G401 (cell line): ENCODE measurements at places on chromosomes 4 and X. TPM values are rescaled to one million over a fixed set of nuclear protein-coding genes. Genes with fewer than 3 reads are reported as not detected.
A peak's percentile ranks its signal among the peaks of the same experiment; 100 is the strongest.

GRCh38 chrX:5775846-5776430 is 452.7 kb downstream of the NLGN4X start:
- DNase-seq, result no peak

DNA sequence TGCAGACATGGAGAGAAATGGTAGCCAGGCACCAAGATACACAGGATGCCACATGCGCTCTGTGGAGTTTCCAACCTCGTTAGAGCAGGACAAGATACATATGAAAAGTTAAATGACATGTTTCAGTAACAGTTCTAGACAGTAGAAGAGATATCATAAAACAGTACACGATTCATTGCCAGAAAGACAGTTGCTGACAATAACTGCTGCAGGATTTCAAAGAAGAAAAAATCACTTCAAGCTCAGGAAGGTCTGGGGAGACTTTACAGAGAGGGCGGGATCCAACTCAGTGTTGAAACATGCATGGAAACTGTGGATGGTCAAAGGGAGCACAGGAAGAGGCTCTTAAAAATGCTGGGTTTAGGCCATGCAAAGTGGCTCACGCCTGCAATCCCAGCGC is 31.0 kb downstream of the DCTD start:
- DNase-seq, result no peak

DNA sequence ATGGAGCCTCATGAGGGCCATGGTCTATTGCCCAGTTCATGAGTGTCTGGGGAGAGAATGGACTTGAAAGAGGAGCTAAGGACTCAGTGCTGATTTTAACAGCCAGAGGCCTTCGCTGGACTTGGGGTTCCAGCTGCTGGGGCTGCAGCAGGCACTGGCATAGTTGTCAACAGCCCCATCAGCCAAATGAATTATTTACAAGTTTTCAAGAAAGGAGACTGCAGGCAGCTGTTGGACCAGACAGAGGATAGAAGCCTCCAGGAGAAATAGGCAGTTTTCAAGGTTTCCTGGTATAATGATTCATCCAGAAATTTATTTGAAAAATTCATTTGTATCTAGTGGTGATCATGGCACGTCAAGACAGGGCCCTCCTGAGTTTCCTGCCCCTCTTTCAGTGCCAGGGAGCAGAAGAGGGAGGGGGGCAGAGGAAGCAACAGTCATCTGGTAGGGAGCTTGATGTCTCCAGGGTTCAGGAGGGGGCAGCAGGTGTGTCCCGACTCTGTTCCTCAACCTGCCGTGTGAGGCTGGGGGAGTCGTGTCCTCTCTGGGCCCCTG is 63.1 kb upstream of the GPR78 start:
- DNase-seq, result no peak

DNA sequence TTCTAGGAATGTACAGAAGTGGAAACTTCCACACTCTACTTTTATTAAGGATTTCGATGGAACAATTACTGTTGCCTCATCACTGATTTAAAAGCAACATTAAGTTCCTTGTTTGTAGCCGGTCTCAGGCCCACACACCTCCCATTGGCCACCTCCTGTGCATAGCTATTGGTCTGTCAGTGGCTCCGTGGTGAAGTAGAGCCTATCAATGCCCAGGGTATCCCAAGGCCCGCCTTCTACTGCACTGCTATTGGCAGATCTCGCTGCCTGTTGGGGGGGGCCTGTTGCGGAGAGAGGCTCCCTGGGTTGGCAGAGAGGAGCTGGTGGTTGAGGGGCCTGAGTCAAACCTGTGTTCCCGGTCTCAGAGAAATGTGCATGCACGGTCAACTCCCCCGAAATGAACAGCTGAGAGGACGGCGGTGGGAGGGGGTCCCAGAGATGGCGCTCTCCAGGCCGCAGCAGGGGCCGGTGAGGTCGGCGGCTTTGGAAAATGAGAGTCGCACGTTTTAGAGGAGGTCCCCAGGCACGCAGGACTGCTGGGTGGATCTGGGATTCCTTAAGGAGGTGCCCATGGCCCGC is 4.9 kb upstream of the ARAF start:
- DNase-seq, result peak; percentile 96

DNA sequence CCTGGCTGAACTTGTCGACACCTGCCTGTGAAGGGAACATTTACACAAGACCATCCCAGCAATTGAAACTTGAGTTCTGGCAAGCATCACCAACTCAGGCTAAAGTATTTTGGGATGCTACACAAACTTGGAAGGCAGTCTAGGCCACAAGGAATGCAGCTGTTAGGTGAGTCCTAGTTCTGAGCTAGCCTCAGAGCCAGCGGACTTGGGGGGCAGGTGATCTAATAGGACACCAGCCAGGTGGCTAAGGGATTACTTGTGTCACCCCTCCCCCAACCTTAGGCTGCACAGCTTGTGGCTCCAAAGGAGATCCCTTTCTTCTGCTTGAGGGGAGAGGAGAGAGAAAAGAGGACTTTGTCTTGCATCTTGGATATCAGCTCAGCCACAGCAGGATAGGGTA is 62.3 kb upstream of the DKK2 start:
- no peak for DNase-seq

DNA sequence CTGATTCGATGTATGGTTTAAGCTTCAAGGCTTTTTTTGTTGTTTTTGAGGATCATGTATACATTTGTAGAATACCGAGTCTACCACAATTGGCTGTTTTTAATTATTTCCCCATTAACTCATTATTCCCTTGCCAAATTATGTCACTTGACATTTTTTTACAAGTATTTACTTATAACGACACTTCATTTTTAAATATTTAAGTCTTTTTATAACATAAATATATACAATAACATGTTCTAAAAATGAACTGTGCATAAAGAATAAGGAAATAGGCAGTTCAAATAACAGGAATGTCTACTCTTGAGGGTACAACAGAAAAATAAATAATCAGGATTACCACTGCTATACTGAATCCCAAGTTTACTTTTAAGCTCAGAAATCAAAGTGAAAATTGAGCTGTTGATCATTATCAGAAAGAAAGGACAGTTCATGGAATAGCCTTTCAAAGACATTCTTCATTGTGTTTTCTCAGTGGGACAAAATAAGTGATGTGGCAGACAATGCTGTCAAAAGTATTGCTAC is 627.5 kb downstream of the PCDH19 start:
- no peak for DNase-seq

DNA sequence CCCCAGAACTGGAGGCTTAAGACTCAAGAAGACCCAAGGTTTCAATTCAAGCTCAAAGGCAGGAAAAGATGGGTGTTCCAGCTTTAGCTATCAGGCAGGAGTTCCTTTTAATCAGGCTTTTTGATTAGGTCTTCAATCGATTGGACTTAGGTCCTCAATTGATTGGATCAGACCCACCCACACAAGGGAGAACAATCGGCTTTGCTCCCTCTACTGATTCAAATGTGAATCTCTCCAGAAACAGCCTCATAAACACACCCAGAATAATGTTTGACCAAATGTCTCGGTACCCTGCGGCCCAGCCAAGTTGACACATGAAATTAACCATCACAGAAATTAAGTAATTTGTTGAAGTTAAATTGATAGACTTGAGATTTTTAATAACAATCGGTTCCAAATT is 917.1 kb upstream of the FTHL17 start:
- DNase-seq, result no peak

- no peak for DNase-seq
Observed at GRCh38 chrX:65900850-65901844, 138.7 kb downstream of the VSIG4 start.

DNA sequence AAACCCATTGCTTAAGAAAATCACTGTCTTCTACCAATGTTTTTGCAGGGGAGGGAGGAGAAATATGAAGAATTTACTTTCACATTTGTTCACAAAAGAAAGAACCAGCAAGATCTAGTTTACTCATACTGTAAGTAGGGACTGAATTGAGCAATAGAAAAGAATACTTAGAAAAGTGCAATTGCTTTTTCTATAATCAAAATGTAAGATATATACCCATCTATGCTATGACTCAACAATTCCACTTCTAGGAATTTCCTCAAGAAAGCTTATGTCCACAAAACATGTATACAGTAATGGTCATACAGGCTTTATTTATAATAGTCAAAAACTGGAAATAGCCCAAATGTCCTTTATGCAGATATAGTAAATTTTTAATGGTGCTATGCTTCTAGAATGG is 196.4 kb downstream of the LRBA start:
- DNase-seq, result no peak

- DNase-seq, result peak; percentile 23
Observed at GRCh38 chr4:122798101-122798500, 28.5 kb upstream of the FGF2 start.

- DNase-seq, result no peak
Observed at GRCh38 chrX:108696690-108697089, 39.7 kb downstream of the IRS4 start.

GRCh38 chr4:70002507-70002906 is 6.7 kb downstream of the STATH start:
- no peak for DNase-seq

GRCh38 chr4:88335092-88335665 is 43.5 kb upstream of the HERC6 start:
- DNase-seq, result no peak

DNA sequence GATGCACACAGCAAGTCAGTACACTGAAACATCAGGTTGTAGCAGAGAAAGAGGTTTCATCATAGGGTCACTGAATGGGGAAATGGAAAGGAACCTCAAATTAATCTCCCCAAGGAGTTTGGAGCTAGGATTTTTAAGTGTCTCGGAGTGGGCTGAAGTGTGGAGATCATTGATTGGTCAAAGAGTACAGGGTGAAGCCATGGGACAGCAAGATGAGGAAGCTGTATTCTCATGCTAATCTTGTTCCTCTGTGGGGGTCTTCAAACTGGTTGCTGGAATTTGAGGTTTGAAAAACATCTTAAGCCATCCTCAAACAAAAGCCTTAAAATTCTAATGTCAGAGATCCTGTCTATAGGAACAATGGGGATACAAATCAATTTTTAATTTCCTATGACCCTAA is 78.8 kb upstream of the TEX13A start:
- no peak for DNase-seq

DNA sequence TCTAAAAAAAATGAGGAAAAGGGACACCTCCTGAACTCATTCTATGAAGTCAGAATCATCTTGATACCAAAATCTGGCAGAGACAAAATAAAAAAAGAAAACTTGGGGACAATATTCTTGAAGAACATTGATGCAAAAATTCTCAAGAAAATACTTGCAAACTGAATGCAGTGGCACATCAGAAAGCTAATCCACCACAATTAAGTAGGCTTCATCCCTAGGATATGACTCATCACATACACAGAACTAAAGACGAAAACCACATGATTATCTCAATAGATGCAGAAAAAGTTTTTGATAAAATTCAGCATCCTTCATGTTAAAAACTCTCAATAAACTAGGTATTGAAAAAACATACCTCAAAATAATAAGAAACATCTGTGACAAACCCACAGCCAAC is 98.3 kb downstream of the FAM47B start:
- no peak for DNase-seq

DNA sequence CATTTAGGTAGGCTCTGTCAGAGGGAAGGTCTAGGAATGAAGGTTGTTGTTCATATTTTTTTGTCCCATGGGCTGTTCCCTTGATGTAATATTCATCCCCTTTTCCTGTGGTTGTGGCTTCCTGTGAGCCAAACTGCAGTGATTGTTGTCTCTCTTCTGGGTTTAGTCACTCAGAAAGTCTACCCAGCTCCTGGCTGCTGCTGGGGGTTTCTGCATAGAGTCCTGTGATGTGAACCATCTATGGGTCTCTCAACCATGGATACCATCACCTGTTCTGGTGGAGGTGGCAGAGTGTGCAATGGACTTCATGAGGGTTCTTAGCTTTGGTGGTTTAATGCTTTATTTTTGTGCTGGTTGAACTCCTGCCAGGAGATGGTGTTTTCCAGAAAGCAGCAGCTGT is 122.8 kb downstream of the ZC4H2 start:
- DNase-seq, result no peak

DNA sequence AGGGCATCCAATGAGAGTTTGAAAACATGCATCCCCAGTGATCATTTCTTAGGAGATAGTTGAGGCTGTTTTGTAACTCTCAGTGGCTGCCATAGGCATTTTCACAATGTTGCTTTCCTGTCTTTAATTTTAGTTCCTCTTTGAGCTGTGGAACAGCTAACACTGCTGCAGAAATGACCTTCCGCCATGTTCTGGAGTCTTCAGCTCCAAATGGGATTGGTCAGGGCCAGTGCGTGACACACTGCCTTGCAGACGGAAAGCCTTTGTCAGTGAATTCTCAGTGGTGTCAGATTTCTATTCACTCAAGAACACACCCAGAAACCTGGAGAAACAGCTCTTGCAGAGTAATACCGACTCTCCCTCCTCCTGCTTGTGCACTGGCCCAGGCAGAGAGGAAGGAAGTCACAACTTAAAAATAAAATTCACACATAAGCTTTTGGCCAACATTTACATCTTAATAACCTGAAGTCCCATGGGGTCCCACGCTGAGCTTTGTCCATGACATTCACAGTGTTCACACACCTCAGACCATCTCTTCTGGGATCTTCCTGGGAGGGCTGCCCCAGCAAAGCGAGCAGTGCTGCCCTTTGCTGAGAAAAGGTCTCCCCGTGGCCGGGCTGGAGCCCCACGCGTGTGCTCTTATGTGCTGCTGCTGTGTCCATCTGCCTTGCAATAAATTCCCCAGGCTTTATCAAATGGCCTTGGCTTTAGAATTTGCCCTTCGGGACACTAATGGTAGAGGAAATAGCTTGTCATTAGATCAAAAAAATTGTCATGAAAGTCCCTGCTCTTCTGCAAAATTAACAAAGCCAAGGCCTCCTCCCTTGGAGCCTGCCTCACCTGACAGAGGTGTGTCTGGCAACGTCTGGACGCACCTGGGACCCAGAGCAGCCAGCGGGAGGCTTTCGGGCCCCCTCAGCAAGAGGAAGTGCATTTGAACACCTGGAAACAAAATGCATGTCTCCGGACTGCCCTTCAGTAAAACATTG is 126.8 kb downstream of the IRF2 start:
- DNase-seq, result no peak

PSMD10 gene
- 71.7 and 79.4 TPM in 2 replicates for total RNA-seq

NSUN7 gene
- total RNA-seq, result not detected in 2 replicates

KLF8 gene
- not detected in 2 replicates for total RNA-seq

KIAA1210 gene
- total RNA-seq, result not detected in 2 replicates

MAGEB1 gene
- not detected in 2 replicates for total RNA-seq

CNGA2 gene
- not detected in 2 replicates for total RNA-seq

SPANXC gene
- total RNA-seq, result not detected in 2 replicates

GABRA4 gene
- total RNA-seq, result not detected in 2 replicates

UGT2B28 gene
- not detected in 2 replicates for total RNA-seq
